ENCODE measurements at places on chromosomes 5 and 9.

GRCh38 chr5:33978306-33978705 is 6.2 kb downstream of the SLC45A2 start:
- DNase-seq: no peak

- DNase-seq: no peak
Observed at GRCh38 chr5:157342822-157343402, 77.0 kb downstream of the CYFIP2 start.

- DNase-seq: no peak
Observed at GRCh38 chr5:89694026-89694550, 715.5 kb downstream of the CETN3 start.

DNA sequence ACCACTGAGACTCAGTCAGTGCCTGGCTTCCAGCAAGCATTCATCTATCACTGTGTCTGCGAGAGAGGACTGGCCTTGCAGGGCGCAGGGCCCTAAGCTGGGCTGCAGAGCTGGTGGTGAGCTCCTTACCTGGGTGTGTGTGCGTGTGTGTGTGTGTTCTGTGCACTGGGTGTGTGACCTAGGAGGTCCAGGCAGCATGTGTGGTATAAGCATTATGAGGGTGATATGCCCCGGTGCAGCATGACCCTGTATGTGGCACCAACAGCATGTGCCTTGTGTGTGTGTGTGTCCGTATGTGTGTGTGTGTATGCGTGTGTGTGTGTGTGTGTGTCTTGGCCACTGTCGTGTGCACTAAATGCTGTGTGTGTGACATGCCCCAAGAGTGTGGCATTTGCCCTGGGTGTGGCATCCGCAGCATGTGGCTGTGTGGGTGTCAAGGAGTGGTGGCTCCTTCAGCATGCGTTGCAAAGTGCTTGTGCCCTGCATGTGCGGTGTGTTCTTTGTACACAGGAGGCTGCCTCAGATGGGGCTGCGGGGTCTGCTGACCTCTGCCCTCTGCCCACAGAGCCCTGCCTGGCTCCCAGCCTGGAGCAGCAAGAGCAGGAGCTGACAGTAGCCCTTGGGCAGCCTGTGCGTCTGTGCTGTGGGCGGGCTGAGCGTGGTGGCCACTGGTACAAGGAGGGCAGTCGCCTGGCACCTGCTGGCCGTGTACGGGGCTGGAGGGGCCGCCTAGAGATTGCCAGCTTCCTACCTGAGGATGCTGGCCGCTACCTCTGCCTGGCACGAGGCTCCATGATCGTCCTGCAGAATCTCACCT is 3.3 kb downstream of the FGFR4 start:
- no peak for DNase-seq

GRCh38 chr5:19904766-19905165 is 83.2 kb downstream of the CDH18 start:
- no peak for DNase-seq

- no peak for DNase-seq
Observed at GRCh38 chr9:130766021-130766926, 68.8 kb upstream of the ABL1 start.

DNA sequence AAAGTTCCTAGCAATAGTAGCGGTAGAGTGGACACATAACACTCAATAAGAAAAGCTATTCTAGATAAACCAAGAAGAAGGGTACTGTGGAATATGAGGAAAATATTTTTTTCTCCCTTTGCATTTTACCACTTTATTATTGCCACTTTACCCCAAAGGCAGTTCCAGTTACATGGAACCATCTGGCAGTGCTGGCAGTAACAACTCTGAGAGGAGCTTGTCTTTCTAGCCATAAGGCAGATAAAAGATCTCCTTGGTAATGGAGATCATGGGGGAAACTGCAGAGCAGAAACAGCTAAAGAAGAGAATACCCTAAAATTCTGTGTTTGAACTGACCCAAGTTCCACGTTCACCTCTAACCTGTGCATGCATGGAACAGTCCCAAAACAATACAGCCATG is 38.5 kb downstream of the UBTD2 start:
- DNase-seq: no peak

- DNase-seq: no peak
Observed at GRCh38 chr5:57445705-57446037, 36.9 kb downstream of the ACTBL2 start.

DNA sequence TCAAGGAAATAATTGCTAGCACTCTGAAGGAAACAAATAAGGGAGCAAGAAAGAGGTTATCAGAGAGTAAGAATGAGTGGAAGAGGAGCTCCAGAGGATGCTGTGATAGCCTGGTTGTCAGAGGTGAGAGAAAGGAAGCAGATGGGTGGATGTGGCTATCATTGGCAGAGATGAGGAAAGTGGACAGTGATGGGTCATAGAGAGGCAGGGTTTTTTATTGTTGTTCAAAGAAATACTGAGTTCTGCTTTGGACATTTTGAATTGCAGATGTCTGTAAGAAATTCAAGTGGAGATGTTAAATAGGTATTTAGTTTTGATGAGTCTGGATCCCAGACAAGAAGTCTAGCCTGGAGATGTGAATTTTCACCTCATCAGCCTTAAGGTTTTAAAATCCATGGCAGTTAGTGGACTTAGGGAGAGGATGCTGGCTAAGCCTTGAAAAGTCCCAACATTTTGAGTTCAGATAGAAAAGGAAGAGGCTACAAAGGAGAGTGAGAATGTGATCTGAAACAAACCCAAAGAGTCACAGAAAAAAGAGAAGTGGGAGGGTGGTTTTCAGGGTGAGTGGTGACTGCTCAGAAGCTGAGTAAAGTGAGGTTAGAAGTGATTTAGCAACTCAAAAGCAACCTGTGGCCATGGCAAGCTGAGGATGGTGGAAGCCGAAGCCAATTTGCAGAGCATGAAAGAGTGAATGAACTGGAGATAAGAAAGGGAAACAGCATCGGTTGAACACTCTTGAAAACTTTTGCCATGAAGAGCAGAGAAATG is 50.4 kb downstream of the PPIC start:
- DNase-seq: no peak
